Skeletal muscle cell (primary cell): ENCODE measurements at places on chromosomes 1 and 21.

GRCh38 chr1:32703479-32704291 is 1.1 kb upstream of the SYNC start:
- peak; percentile 97 for DNase-seq

GRCh38 chr1:209196140-209196539 is 387.4 kb upstream of the CAMK1G start:
- DNase-seq: no peak

DNA sequence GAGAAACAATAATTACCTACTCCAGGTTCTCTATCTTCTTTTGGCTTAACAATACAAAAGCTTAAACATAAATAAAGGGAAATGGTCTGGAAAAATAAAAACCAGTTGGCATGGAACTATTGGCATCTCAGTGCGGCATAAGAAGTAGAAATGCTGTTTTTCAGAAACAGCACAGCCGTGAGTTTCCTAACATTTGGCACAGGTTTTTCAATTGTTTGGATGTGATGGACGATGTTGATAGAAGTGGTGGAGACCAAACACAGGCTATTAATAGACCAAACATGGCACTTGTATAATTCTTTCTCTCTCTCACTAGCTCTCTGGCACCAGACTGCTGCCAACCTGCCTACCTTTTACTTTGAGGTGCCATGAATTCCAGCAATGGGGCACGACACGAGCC is 36.2 kb downstream of the KCNN3 start:
- DNase-seq: no peak

DNA sequence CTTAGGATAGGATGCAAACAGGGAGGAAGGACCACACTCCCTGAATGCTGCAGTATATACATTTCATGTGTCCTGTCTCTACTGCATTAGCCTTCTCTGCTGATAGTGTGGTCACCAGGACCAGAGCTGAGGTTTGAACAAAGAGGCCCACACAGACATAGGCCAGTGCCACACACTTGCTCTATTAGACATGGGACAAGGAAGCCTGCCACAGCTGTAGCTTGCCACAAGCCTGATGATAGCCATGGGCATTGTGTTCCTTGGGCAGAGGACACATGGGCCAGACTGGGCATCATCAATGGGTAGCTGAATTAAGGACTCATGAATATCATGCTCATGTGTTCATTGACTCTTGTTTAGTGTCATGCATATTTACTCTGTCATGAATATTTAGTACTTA is 10.4 kb downstream of the CAMSAP2 start:
- no peak for DNase-seq

DNA sequence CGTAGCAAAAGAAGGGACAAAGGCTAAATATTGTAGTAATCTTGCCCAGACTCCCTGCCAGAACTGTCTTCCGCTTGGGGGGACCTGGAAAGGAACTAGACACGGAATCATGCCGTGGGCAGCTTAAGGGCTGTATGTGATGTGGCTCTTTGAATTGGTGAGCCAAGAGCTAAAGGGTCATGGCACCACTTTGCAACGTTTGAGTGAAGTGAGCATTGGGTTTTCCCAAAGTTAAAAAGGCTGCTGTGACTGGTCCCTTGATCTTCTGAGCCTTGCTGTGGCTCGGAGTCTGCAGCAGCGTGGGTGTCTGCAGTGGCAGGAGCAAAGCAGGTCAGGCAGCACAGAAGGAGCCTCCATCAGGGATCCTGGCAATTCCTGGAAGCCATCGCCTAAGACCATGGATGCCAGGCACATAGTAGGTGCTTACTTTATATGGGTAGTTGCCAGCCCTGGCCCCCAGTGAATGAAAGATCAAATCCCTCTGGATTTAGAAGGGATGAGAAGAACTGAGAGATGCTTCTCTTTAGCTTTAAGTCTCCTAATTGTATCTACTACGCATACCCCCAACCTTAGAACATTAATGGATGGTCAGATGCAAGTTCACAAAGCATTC is 1.8 kb downstream of the SMYD2 start:
- no peak for DNase-seq

DNA sequence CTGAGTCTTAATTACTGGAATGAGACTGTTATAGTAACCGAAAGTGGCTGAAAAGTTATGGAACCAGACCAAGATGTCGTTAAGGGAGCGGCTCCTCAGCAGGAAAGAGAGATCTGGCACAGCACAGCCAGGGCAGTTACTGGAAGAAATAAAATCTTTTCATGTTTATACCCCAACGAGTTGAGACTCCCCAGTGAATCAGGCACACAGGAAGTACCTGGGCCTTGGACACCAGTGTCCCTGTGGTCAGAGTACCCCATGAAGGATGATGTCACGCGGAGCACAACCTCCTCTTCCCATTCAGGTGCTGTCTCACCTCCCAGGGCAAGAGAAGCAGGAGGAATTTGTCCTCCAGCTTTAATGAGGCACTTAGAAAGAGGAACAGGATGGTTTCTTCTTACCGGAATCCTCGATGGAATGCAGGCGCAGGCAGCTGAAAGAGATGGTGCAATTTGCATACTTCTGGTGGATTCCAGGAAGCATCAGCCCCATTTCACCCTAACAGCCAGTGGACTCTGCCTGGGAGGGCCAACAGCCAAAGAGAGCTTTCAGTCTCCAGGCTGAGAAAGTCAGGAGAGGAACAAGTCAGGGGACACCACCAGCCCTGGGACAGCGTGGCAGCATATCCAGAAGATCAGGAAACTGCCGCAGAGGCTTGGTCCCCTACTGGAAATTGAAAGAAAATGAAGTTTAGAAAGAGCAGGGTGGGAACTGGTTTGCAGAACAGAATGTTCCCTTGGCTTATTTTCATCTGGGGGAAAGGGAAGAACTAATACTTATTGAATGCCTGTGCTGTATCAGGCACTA is 35.9 kb upstream of the CTTNBP2NL start:
- DNase-seq: peak; percentile 77

DNA sequence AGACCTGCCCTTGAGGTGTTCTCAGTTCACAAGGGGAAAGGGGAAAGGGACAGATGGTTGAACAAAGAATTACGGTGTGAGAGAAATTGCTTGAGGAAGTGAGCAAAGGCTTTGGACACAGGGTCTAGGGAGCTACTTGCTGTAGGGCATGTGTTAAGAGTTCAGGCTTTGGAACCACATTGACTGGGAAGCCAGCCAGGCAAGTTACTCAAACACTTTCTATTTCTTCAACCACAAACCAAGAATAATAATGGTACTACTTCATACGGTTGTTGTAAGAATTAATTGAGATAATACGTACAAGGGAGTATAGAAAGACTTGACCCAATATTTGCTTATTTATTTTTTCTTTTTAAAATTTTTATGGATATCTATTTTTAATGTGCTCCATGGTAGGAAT is 26.6 kb downstream of the AK4 start:
- peak; percentile 95 for DNase-seq

DNA sequence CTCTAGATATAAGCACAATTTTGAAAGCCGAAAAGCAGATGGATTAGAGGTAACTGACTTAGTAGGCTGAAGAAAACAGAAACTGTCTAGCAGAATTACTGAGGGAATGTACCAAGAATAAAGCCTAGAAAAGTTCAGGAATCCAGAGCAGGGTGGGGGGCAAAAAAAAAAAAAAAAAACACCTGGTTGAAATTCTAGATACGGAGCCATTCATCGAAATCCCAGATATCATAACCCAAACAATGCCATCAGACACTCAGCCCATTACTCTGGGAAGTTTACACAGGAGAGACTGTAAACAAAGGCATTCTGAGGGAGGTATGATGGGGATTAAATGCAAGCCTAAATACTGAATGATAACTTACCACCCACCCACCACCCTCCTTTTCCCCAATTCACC is 45.6 kb downstream of the ENAH start:
- DNase-seq: no peak

GRCh38 chr1:55938376-55938850 is 641.0 kb downstream of the PLPP3 start:
- no peak for DNase-seq

DNA sequence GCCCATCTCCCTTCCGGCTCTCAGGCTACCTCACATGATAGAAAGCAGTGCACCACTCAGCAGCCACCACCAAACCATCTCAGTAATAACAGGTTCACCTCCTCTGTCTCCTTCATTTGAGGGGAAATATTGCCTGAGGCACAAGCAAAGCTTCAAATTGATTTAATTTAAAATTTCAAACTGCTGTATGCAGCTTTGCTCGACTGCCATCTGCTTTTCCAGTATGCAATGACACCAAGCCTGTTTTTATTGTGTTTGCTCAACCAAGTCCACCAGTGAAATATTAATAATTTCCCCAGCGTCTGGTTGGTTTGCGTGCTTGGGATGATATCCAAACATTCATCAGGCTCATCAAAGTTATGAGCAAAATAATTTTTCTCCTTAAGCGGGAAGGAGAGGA is 552.4 kb upstream of the DAB1 start:
- DNase-seq: no peak

- no peak for DNase-seq
Measured at GRCh38 chr1:31434101-31434871, 21.3 kb downstream of the SERINC2 start.
